ENCODE measurements at places on chromosomes 3 and 15.

DNA sequence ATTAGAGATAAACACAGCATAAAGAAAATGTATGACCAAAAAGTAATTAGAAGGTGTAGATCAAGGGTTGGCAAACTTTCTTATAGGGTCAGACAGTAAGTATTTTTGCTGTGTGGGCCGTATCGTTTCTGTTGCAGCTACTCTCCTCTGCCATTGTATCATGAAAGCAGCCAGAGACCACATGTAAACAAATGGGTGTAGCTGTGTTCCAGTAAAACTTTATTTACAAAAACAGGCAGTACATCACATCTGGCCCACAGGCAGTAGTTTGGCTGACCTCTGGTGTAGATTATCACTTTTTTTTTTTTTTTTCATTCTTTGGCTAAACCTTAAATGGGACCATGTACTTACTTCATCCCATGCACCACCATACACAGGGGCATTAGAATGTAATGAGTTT is 190.8 kb downstream of the MBNL1 start:
- DNase-seq, result no peak

DNA sequence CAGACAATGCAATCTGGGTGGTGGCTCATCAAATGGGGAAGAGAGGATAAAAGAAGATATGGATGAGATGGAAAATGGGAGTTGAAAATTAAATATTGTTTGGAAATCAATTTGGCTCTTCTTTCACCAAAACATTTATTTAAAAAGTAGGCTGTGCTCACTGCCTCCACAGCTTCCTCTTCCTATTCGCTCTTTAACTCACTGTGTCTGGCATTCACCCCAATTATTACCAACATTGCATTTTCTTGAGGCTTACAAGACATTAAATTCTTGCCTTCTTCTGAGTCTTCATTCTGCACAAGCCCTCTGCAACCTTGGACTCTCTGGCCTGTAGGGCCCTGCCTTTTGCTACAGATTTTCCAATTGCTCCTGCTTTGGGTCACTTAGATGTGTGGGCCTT is 52.9 kb upstream of the TSPAN3 start:
- no peak for DNase-seq

DNA sequence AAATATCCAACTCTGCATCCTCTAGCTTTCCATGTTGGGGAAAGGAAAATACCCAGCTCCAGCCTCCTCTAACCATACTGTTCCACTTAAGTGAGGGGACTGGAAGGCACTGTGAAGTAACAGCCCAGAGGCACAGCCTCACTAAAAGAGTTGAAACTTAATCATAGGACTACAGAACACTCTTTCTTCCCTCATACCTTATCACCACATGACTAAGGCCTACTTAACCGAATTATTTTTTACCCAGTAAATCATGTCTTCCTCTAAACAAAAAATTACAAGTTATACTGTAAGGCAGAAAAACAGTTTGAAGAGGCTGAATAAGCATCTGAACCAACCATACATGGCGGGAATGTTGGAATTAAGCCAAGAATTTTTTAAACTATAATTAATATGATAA is 207.4 kb upstream of the MME start:
- DNase-seq, result no peak

- DNase-seq, result no peak
Observed at GRCh38 chr15:99387421-99388168, 136.3 kb downstream of the LRRC28 start.

All from inflammatory macrophage treated with lipopolysaccharide for 1 hour (primary cell).